Activated CD4-positive, alpha-beta T cell treated with anti-CD3 and anti-CD28 coated beads, Interleukin-2, amount 10 ng/mL, durations not matched to agents 7 days and 5 days (primary cell): ENCODE measurements at places on chromosomes 4 and X.
A peak's percentile ranks its signal among the peaks of the same experiment; 100 is the strongest.

- DNase-seq = no peak
These were observed 217.6 kb upstream of the TTC29 start for GRCh38 chr4:147163311-147163710.

GRCh38 chrX:3184176-3184930 is 143.1 kb downstream of the ARSF start:
- no peak for DNase-seq

DNA sequence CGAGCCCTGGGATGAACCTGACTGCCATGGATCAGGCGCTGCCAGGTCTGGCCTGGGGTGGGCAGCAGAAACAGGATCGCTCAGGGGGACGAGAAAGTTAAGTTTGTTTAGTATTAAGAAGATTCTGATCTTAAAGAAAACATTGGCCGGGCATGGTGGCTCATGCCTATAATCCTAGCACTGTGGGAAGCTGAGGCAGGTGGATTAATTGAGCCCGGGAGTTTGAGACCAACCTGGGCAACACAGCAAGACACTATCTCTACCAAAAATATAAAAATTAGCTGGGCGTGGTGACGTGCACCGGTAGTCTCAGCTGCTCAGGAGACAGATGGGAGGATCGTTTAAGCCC is 696 bp upstream of the FLNA start:
- no peak for DNase-seq

DNA sequence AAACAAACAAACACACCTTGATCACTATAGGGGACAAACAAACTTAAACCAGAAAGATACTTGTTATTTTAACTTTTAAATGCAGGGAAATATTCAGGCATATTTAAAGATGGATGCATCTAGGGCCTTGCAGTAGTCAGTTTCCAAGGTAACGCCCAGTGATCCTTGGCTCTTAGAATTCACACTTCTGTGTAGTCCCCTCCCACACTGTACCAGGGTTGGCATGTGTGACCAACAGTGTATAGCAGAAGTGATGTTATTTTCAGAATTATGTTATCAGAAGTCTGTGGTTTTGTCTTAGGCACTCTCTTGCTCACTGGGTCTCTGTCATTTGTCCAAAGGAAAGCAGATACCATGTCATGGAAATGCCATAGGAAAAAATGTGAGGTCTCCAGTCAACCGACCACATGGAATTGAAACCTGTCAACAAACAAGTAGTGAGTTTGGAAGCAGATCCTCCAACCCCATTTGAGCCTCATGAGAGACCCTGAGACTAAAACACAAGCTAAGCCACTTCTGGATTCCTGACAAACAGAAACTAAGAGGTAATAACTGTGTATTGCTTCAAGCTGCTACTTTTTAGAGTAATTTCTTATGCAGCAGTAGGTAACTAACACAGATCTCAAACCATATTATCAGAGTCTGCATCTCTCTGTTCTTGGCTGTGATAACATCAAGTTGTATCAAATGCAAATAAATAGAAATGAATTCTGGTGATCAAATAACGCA is 670.3 kb downstream of the KCTD8 start:
- DNase-seq = no peak

DNA sequence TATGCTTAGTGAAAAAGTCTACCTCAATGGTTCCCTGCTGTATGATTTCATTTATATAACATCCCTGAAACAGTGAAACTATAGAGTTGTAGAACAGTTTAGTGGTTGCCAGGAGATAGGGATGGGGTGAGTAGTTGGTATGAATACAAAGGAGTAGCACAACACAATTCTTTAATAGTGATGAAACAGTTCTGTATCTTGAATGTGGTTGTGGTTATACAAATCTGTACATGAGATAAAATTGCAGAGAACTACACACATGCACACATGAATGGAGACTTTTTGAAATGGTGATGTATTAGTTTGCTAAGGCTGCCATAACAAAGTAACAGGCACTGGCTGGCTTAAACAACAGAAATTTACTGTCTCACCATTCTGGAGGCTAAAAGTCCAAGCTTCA is 677.1 kb downstream of the ADGRL3 start:
- DNase-seq = no peak

DNA sequence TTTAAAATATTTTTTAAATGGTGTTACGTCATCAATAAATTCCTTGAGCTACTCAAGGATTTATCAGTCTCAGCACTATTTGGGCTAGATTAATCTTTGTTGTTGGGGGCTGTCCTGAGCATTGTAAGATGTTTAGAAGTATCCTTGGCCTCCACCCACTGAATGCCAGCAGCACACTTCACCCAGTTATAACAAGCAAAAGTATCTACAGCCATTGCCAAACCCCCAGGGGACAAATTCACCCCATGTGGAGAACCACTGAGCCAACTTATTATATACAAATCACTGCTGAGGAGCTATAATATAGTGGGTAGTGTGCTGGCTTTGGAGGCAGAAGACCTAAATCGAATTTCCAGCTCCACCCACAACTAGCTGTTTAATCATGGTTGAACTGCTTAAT is 58.3 kb downstream of the ATP10D start:
- DNase-seq = no peak

DNA sequence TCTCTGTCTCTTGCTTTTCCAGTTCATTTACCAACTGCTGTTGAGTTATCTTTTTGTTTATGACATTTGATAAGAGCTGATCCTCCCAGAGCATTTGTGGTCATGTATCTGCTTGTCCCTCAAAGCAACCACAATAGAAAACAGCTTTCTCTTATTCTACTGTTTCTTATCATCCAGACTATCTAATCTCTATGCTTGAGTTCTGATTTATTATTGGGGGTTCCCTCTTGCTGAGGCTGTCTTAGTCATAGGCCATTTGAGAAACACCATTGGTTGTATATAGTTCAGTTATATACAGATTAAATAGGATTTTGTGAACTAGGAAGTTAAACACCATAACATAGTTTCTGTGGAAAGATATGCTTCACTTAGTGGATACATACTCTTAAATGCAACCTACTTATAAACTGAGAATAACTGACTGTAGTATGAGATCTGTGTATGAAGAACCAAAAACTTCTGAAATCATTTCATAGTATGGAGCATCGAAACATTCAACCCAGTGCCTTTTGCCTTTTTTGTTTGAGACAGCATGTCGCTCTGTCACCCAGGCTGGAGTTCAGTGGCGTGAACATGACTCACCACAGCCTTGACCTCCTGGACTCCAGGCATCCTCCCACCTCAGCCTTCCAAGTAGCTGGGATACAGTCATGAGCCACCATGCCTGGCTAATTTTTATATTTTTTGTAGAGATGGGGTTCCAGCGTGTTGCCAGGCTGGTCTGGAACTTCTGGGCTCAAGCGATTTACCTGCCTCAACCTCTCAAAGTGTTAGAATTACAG is 75.8 kb downstream of the STIM2 start:
- no peak for DNase-seq

- DNase-seq = no peak
These were observed 191.6 kb downstream of the VEGFC start for GRCh38 chr4:176601124-176601523.

- no peak for DNase-seq
These were observed 136.8 kb downstream of the FAM53A start for GRCh38 chr4:1547131-1547855.

- DNase-seq = no peak
These were observed at the start of gene ADAMTS3 for GRCh38 chr4:72568959-72569718. Gene ADAMTS3 (minus strand): TSS chr4:72569221. CDS start chr4:72568762, 459 bp downstream.

GRCh38 chrX:136065044-136065671 is 79.9 kb downstream of the SLC9A6 start:
- DNase-seq = peak; percentile 37

- DNase-seq = no peak
These were observed 10.5 kb downstream of the CD99 start for GRCh38 chrX:2701600-2701999.

DNA sequence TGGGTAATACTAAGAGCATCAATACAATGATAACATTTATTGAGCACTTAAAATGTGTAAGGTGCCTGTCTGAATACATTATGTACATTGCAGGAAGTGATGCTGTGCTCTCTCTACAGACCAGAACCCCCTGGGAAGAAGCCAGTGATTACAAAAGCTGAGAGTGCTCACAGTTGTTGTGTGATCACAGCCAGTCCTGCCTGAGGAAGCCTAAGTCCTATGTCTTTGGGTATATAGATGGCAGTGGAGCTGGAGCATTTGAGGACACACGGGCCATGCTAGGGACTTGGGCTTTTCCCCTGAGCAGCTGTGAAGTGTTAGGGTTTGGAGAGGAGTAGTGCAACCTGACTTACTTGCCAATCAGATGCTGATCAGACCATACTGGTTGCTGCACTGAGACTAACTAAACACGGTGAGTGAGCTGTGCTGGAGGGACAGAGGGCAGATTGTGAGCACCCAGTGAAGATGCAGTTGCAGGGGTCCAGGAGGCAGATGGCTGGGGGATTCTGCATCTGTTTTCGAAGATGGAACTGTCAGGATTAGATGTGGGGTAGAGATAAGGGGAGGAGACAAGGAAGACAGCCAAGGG is 60.8 kb upstream of the TBC1D14 start:
- no peak for DNase-seq

DNA sequence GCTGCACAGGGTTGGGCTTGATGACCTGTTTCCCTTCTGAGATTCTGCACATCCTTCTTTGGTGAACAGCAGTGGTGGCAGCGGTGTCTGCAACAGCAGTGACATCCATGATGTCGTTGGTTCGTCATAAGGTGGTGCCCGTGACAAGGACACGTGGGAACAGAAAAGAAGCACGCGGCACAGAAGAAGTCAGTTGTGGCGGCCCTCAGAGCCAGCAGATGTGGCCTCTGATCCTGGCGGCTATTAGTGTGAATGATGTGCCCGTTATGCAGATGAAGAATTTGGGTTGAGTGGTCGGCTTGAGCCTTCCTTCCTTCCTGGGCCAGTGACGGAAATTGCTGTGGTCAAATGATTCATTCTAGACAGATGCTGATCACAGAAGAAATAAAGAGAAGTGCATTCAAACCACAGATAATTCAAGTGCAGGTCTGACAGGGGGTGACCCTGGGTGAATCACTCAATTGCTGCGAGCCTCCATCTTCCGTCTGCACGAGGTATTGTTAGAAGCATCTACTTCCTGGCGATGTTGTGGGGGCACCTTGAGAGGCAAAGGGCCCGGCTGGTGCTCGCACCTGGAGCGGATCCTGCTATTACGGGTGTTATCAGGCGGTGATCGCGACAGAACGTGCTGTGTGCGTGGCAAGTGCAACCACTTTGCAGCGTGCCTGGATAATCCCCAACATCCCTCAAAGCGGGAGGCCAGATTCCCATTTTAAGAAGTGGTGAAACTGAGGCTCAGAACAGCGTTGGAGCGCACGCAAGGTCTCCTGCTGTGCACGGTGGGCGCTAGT is 215.2 kb upstream of the PSAPL1 start:
- DNase-seq = peak; percentile 55

GRCh38 chr4:15893962-15894361 is 44.6 kb downstream of the FGFBP1 start:
- no peak for DNase-seq

GRCh38 chr4:138097912-138098600 is 144.1 kb downstream of the SLC7A11 start:
- no peak for DNase-seq

- DNase-seq = no peak
These were observed 6.3 kb downstream of the CA5B start for GRCh38 chrX:15744181-15744867.

DNA sequence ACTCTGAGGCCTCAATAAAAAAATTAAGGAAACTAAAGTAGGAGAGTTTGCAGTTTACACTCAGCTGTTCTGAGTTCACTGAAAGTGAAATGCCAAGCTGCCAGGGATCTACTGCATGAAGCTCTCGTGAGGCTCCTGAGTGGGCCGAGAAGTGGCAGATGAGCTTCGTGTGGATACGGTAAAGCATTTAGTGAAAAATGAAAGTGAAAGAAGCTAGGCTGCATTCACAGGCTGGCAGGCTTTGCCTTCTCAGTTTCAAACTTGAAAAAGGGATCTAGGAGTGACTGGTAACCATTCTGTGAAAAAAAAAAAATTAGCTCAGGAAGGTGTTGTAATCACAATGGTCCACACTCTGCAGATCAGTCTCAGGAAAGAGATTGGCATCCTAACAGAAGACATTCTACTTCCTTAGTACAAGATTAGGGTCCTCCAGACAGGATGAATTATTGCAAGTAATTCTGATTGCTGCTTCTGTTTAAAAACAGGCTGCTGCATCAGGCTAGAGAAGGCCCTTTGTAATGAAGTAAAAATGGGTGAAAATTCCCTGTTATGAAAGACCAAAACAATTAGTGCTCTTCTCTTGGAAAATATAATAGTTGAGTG is 679.9 kb downstream of the RPA4 start:
- peak; percentile 62 for DNase-seq

DNA sequence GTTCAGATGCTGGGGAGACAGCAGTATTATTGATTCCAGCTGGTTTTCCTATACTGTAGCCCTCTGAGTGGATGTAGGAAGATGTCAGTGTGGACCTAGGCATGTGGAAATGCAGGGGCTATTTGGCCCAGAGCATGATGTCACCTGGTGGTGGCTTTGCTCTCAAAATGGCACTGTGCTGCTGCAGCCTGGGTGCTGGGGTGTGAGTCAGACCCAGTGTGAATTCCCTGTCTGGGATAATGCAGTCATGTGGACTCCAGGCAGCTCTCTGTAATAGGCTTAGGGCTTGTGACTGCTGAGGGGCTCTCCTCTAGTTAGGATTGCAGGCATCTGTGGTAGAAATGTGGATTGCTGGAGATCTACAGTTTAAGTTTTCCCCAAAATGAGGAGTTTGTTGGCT is 70.7 kb downstream of the DCAF8L2 start:
- DNase-seq = no peak

GRCh38 chrX:153438532-153438931 is 7.3 kb downstream of the TREX2 start:
- DNase-seq = no peak

GRCh38 chr4:81722290-81722851 is 250.7 kb upstream of the RASGEF1B start:
- DNase-seq = no peak
